ENCODE measurements at places on chromosomes 7 and 10.

DNA sequence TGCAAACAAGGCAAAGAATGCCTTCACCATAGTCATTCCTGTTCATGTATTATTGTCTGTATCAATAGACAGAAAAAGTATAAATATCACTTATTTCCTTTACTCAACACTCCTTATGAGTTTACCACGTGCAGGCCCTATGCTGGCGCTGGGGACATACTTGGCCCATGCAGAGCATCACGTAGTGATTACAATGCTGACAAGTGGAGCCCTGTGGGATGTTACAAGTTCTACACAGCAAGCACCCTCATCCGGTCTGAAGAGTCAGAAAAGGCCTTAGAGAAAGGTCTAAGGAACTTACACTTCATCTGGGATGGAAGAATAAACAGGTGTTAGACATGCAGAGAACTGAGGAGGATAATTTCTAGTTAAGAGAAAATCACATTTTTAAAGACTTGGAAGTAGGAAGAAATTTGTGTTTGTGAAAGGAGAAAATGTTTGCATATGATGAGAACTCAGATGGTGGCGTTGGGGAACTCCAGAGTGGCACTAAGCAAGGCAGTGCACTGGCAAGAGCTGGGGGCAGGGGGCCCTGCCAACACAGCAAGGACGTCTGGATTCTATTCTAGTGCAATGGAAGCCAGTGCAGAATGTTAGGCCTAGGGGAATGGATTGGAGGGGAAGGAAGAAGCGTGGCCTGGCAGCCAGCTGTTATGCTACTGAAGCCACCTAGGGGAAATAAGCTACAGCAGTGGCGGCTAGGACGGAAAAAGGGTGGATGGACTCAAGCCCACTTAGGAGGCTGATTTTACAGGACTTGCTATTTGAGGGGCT, 116.2 kb downstream of the ELMO1 start:
- no peak for DNase-seq

DNA sequence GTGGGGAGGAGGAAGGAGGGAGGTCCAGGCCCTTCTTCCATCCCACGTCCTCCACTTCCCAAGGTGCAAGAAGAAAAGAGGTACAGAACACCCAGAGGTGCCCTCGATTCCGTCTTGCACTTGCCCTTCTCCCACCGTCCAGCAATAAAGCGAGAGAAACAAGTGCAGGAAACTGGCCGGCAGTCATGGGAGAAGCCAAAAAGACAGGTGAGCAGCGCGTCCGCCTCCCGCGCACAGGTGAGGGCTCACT, 1.3 kb downstream of the C10orf95 start:
- DNase-seq = no peak

DNA sequence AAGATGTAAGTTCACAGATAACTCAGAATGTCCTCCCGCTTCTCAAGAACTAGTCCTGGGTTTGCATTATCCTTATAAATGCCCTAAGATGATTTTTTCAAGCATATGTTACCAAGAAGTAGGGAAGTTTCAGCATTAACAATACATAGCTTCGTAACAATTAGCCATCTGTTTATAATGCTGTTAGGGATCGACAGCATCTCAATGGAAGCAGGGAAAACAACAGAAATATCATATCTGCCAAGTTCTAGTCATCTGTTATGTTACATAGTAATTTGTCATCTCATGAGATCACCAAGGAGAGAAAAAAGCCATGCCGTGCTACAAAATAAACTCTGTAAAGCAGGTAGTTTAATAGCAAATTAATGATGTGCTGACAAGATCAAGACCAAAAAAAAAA, 731.5 kb upstream of the C7orf33 start:
- DNase-seq = no peak

- no peak for DNase-seq
Measured at GRCh38 chr7:138697535-138698182, 3.5 kb downstream of the SVOPL start.

GRCh38 chr7:155064186-155064585, 5.9 kb upstream of the HTR5A start:
- DNase-seq = no peak

- DNase-seq = no peak
Measured at GRCh38 chr10:77613476-77614130, 24.0 kb downstream of the KCNMA1 start.

- DNase-seq = no peak
Measured at GRCh38 chr7:106775552-106775936, 89.5 kb upstream of the PIK3CG start.

GRCh38 chr7:101900103-101900502, 82.7 kb downstream of the CUX1 start:
- no peak for DNase-seq

DNA sequence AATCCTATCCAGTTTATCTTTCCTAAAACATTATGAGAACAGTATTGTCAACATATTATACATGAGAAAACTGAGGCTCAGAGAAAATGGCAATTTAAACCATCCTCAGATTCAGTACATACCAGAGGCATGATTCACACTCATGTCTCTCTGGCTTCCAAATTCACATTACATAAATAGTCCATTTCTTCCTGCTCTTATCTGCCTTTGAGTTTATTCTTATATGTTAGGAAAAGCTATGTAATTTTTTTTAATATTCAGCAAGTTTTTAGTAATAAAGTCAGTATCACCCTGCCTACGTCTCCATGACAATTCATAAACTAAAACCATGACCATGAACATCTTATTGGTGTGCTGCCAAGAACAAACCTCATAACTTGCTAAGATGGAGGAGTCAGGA, 1260.2 kb upstream of the SORCS1 start:
- DNase-seq = no peak

DNA sequence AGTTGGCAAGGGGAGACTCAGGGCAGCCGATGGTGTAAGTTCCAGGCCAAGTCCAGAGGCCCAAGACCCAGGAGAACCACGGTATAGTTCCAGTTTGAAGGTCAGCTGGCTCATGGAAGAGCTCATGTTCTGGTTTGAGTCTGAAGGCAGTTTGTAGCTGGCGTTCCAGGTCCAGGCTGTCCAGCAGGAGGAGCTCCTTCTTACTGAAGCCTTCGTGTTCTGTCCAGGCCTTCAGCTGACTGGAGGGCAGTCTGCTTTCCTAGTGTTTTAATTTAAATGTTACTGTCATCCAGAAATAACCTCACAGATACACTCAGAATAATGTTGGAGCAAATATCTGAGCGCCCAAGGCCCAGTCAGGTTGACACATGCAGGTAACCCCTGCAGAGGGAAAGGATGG, 4.2 kb downstream of the SUN1 start:
- no peak for DNase-seq

- peak; percentile 53 for DNase-seq
Measured at GRCh38 chr7:140475747-140476333, 3.5 kb downstream of the MKRN1 start.

DNA sequence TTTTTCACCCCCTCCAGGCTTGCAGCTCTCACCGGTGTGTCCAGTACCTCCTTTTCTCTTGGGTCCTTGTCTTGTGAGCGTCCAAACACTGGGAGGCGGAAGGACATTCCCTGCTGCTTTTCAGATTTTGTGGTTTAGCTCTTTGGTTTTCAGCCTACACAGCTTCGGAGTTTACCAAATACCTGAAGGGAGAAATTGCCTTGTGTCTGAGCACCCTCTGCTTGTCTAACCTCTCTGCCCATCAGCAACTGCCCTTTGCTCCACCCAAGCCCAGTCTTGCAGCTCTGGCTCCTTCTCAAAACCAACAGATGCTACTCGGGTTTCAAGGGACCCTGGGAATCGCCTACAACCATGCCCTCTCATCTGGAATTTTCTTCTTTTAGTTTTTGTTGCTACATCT, 519.1 kb upstream of the IGFBP3 start:
- DNase-seq = no peak

DNA sequence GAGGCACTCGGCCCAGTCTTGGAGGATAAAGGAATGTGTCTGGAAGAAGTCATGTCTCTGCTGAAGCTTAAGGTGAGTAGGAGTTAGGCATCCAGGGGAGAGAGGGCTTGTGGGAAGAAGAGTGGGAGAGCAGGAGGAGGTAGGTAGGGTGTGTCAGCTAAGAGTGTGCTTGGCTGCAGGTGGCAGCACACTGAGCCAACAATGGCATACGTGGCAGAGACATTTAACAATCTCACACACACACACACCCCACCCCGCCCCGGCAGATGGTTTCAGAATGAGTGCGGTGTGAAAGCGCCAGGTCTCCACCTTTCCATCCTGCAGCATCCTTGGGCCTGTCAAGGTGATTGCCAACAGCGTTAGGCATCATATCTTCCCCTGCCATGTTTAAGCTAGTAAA, 11.2 kb upstream of the ARPC1A start:
- no peak for DNase-seq

- DNase-seq = no peak
Measured at GRCh38 chr7:48337012-48337621, 165.9 kb downstream of the ABCA13 start.

DNA sequence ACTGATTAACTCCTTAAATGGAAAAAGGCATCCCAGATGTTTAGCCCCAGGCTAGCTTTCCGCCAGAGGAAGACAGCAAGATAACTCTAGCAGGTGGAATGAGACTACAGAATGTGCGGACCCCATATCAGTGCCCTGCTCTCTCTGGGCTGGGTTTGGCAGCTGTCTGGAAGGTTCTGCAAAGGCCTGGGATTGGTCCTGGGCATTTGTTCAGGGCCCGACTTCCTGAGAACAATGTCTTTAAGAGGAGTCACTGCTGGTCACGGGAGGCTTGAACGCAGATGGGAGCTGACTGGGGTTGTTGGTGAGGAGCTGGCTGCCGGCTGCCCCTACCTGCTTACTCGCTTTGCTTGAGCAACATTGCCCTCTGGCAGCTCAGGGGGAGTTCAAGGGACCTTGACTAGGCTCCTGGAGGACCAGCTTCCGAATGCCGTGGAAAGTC, 130.6 kb upstream of the BTBD16 start:
- DNase-seq = no peak

- peak; percentile 48 for DNase-seq
Measured at GRCh38 chr10:33155720-33156638, 178.5 kb downstream of the NRP1 start.

- DNase-seq = no peak
Measured at GRCh38 chr7:127938588-127938987, 92.6 kb downstream of the LRRC4 start.

DNA sequence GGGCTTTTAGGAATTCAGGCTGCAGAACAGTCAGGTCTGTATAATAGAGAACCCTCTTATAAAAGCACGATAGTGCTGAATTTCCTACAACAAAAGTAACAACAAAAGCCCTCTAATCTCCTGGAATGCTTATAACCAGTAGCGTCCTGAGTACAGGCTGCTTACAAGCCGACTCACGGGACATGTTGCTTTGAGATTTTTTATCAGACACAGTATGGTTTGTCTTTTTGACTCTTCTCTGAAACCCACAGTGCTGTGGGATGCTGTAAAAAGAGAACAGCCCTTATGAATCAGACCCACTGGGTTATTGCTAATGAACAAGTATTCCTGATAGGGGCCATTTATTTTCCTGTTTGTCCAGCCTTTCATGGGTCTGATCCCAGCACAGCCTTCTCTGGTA, 59.4 kb downstream of the PLPP4 start:
- no peak for DNase-seq

GRCh38 chr7:10767771-10768170, 205.9 kb upstream of the PHF14 start:
- no peak for DNase-seq

- no peak for DNase-seq
Measured at GRCh38 chr10:61987537-61987936, 86.0 kb downstream of the ARID5B start.

GRCh38 chr7:46716926-46717325, 795.9 kb upstream of the IGFBP3 start:
- no peak for DNase-seq

DNA sequence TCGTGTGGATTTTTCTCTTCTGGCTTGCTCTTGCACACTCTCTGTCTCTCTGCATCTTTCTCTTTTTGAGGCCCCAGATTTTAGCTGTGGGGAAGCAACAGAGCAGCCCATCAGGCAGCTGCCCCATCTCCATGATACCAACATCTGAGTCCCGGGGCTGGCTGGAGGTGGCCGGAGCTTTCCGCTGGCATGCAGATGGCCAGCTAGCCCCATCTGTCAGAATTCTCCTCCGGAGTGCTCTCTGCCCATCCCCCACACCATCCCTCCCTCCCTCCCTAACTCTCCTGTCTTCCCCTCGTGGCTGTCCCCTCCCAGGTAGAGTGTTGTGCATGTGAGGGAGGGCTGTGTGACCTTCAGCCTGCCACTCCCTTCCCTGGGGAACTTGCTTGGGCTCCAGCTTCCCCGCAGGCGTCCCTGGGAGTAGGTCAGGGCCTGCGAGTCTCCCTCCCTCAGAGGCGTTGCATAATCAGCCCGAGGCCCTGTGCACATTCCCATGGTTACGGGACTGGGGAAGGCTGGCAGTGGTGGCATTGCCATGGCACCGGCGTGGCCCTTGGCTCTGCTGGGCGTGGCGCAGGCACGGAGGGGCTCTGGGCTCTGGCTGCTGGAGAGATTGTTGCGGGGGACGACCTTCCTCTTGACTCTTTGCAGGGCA, 24.7 kb downstream of the GHRHR start:
- DNase-seq = no peak

- DNase-seq = no peak
Measured at GRCh38 chr7:8179486-8179885, 82.5 kb downstream of the ICA1 start.

DNA sequence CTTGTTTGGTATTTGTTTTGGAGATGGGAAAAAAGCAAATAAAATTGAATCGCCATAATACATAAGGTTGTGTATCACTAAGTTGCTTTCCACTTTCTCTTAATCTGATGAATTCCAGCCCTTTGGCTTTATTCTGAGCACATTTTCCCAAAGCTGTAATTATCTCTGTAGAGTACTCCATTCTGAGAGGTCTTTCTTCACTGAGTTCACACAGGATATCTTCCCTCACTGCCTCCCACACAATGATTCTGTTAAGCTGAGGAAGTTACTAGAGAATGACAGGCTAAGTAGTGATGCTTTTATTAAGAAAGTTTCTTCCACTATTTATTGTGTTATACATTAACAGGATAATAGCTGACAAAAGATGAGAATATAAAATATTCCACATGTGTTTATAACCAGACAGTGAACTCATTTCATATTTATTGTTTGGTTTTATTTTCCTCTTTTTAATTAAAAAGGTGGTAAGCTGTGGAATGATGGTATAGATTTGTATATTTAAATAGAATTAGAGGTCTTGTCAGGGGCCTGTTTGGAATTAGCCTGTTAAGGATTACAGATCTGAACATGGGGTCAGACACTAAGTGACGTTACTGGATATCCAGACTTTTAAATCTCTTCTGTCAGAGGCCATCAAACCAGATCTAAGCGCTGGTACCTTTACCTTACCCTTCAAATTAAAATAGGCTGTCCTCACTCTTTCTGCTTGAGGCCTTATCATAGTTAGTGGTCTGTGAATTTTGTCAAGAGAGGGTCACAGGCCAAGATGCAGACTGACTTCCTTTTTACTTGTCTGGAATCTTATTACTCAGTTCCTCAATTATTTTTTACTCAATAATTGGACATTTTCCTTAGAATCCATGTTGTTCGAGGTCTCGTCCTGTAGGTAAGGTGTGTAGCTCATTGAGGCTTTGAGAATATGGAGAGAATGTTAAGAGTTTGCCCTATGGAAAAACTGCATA, 8.4 kb downstream of the PLXDC2 start:
- DNase-seq = no peak

DNA sequence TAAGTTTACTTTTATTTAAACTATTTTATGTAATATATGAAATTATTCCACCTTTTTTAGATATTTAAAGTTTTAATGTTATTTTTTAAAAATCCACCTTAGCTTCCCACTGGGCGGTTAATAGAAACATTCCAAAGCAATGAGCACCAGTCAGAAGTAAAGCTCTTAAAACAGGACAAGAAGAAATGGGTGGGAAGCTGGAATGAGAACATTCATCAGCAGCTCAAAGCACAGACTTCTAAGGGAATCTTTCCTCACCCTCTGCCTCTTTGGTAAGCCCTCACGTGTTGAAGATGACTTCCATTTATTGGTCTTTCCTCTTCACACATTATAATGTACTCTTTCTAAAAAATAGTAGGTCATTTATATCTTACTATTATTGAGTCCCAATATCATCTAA, 3.1 kb downstream of the AGMO start:
- no peak for DNase-seq
